CD4-positive, alpha-beta memory T cell (primary cell): ENCODE measurements at places on chromosomes 13 and 19.
A peak's percentile ranks its signal among the peaks of the same experiment; 100 is the strongest.

DNA sequence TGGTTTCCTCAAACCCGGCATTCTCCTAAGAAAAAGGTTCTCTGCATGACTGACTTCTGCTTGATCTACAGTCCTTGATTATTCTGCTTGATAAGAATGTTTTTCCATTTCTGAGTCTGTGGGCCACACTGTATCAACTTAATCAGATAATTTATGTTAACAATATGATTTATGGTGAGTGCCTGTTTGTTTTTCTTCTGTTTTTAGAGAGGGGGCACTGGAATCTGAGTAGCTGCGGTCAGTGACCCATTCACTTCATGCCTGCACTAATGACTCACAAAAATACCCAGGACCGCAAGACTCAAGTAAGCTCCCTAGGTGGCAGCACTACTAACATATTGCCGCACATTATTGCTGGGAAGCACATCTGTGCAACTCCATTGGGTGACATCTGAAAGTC, 542.3 kb upstream of the ATXN8OS start:
- no peaks in the 10 kb centered on the region for H3K4me1 ChIP-seq
- DNase-seq = no peak
- no peak overlapping the region for H3K4me3 ChIP-seq
- no peaks in the 10 kb centered on the region for H3K36me3 ChIP-seq
- H3K27ac ChIP-seq = no peak overlapping the region

DNA sequence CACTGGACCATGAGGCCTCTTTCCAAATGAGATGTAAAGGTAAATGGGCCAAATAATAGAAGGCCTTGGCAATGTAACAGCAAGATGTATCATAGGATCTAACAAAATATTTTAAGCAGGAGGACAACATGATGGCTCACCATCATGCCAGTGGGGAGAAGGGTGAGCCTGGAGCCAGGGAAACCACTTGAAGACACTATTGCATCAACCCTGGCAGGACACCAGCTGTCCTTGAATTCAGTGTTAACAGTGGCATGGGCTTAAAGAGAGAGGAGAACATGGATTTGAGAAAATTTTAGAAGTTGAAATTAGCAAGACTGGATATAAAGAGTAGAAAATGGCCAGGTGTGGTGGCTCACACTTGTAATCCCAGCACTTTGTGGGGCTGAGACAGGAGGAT, 6.7 kb upstream of the RCBTB2 start:
- no peaks in the 10 kb centered on the region for H3K36me3 ChIP-seq
- H3K4me3 ChIP-seq = no peak overlapping the region
- DNase-seq = no peak
- H3K27me3 ChIP-seq = no peaks in the 10 kb centered on the region

DNA sequence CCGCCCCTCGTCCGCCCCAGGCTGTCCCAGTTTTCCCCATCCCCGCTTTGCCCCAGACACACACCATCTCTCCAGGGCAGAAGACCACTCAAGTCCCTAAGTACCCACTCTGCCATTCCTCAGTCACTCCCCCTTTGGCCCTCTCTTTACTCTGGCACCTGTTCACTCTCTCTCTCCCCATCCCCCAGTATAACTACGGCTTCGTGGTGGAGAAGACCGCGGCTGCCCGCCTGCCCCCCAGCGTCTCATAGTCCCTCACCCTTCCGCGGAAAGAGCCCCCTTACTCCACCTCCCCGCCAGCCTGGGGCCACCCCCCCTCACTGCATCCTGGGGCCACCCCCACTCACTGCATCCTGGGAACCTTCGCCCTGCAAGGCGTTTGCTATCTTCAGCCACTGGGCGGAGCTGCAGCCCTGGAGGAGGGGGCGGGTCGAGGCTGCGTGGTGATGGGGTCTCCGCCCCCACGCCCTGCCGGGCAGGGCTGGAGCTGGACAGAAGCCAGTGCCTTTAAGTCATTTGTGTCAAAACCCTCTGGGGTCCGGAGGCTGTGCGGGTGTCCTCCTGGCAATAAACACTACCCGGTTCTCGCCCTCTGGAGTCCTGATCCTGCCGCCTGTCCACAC, 5.0 kb downstream of the MVB12A start:
- no peaks in the 10 kb centered on the region for H3K36me3 ChIP-seq
- no peaks in the 10 kb centered on the region for H3K27me3 ChIP-seq

DNA sequence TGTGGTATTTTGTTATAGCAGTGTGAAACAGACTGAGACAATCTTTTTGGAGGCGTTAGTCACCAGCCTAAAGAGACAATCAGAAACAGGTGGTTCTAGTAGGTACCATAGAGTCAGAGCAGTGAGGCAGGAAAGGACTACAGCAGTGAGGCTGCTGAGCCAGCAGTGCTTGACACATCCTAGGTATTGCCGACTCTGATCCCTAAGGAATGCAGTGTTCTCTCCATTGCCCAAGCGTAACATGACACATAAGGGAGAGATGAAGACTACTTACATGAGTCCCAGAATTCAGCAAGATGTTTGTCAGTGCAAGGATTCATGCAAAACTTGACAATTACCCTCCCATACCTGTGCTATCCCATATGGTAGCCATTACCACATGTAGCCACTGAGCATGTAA, 62.4 kb upstream of the XPO4 start:
- H3K36me3 ChIP-seq = no peaks in the 10 kb centered on the region
- H3K27me3 ChIP-seq = no peaks in the 10 kb centered on the region
- no peak overlapping the region for H3K4me3 ChIP-seq
- no peaks in the 10 kb centered on the region for H3K4me1 ChIP-seq
- H3K27ac ChIP-seq = no peak overlapping the region

GRCh38 chr19:4007836-4008539, 452 bp downstream of the PIAS4 start:
- peak overlapping the region; percentile 56 for H3K27ac ChIP-seq
- peak; percentile 6 for DNase-seq
- peaks cover 42% of the 10 kb centered on the region for H3K4me1 ChIP-seq
- H3K36me3 ChIP-seq = no peaks in the 10 kb centered on the region
- H3K4me3 ChIP-seq = peak overlapping the region; percentile 73

- peak; percentile 82 for DNase-seq
- H3K36me3 ChIP-seq = no peaks in the 10 kb centered on the region
- no peaks in the 10 kb centered on the region for H3K27me3 ChIP-seq
- no peak overlapping the region for H3K4me3 ChIP-seq
- peak overlapping the region; percentile 76 for H3K27ac ChIP-seq
Measured at GRCh38 chr13:99656844-99657381, 155.6 kb downstream of the TM9SF2 start.

DNA sequence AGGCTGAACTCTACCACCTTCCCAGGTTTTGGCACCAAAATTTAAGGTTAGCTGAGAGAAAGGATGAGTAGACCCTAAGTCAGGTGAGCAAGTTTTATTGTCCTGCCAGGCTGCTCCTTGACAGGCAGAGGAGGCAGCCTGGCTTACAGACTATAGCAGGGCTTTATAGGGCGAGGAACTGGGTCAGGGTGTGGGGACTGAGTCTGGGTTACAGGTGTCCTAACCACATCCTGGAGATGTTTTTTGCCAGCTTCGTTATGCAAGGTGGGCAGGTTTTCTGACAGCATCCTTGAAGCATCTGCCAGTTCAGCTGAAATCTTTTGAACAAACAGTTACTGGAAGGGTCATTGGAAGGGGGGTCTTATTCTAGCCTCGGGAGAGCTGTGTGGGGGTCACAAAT, 905.7 kb upstream of the SLITRK5 start:
- DNase-seq = peak; percentile 29
- H3K36me3 ChIP-seq = no peaks in the 10 kb centered on the region
- H3K4me3 ChIP-seq = no peak overlapping the region
- H3K4me1 ChIP-seq = no peaks in the 10 kb centered on the region
- no peaks in the 10 kb centered on the region for H3K27me3 ChIP-seq
